Activated CD4-positive, alpha-beta T cell treated with anti-CD3 and anti-CD28 coated beads, Interleukin-2, amount 50 U/mL, for 24 hours (primary cell): ENCODE measurements at places on chromosomes 11 and 22.

- no peak for DNase-seq
These were observed 3.8 kb upstream of the PIK3IP1 start for GRCh38 chr22:31295831-31296657.

- DNase-seq, result no peak
These were observed 37.6 kb downstream of the CELSR1 start for GRCh38 chr22:46499805-46500189.

DNA sequence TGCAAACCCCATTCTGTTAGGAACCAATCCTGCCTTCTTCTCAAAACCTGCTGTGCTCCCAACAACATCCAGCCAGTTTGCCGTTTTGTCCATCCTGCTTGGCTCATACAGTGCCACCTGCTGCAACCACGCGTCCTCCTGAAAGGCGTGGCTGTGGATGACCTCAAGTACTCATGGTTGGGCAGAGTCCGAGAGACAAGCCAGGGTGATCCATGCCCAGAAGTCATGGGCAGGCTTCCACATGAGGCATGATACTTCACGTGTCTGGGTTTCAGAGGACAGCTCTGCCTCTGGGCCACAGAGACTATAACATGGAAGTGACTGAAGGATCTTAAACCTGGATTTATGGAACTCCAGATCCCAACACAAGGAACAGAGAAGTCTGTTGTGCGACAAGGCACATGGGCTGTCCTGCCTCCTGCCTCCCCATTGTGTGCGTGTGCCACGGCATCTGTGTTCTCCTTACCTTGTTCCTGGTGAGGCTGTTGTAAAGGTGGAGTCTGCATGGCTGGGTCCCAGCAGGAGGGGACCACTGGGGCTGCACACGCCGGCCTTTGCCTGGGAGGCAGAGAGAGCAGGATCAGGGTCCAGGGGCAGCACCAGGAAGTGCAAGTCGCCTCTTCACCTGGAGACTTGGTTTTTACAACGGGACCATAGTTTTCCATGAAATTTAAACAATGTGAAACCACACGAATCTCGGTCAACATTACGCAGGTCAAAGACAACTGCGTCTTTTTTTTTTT is 15.4 kb downstream of the CARS1 start:
- DNase-seq, result no peak

DNA sequence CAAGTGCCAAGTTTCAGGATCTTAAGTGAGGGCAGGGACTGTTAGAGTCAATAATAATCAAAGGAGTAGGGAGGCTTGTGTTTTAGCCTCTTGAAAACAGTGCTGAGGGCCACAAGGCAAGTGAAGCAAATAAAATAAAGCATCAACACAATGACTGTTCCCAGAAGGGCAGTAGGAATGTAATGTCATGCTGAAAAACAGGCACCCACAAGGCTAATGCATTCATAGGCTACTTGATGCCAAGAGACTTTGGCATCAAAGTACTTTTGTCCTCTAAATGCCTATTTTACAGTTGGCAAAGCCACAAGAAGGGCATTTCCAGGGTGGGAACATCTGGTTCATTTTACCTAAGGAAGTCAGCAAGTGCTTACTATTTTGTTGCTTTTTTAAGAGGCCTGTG is 22.9 kb downstream of the RAB39A start:
- DNase-seq, result no peak

GRCh38 chr11:132058211-132058772 is 687.9 kb downstream of the NTM start:
- DNase-seq, result no peak

DNA sequence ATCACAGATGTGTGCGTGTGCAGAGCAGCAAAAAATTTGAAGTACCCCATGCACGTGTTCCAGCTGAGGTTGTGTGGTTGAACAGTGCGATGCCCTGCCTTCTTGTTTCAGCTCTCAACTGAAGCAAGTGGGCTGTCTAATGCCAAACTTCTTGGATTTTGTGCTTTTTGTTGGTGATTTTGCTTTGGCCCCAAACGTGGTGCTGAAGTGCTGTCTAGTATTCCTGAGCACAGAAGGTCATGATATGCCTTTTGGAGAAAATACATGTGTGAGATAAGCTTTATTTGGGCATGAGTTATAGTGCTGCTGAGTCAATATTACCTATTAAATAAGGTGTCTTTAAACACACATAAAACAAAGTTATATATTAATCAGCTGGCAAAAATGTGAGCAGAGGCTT is 14.1 kb downstream of the YDJC start:
- no peak for DNase-seq

GRCh38 chr11:99988471-99988837 is 698.6 kb upstream of the ARHGAP42 start:
- DNase-seq, result no peak

GRCh38 chr11:119055901-119056300 is 1.1 kb downstream of the HYOU1 start:
- DNase-seq, result no peak

- no peak for DNase-seq
These were observed 6.2 kb upstream of the TLCD5 start for GRCh38 chr11:120318906-120319305.

DNA sequence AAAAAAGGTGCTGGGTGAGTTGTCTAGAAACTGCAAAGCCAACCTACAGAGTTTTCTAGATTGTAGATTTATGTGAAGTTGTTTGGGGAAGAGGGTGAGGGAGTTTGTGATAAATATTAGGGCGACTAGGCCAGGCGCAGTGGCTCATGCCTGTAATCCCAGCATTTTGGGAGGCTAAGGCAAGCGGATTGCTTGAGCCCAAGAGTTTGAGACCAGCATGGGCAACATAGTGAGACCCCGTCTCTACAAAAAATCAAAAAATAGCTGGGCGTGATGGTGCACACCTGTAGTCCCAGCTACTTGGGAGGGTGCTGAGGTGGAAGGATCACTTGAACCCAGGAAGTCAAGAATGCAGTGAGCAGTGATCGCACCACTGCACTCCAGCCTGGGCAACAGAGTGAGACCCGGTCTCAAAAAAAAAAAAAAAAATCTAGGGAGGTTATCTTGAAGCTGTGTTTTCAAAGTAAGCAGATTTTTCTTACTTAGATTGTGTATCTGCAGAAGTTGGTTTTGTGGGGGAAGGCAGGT is 844 bp downstream of the APOL6 start:
- DNase-seq, result no peak

DNA sequence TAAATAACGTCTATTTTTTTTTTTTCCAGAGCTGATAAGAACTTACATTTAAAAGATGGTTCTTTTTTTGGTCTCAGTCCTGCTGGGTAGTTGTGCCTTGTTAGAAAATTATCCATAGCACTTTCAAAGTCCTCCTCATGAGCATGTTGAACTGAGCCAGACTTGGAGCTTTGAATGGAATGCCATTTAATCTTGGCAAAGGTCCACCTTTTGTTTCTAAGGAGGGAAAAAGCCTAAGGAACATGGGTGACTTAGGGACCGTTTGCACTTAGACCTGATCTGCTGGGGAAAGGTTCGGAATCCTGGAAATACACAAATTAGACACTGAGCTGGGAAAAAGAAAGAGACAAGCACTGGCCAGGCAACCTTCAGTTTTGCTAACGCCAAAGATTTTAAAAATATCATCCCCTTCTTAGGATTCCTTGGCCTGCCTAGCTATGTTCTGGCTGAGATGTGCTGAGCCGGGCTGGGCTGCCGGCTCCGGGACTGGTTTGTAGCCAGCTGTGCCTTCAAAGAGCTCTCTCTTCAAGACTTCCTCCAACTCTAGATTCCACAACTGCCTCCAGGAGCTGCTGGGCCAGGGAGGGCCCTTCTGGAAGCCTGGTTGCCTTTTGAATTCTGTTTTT is 67.4 kb downstream of the ENDOD1 start:
- no peak for DNase-seq

GRCh38 chr11:74611369-74611861 is 19.0 kb downstream of the POLD3 start:
- DNase-seq, result no peak

DNA sequence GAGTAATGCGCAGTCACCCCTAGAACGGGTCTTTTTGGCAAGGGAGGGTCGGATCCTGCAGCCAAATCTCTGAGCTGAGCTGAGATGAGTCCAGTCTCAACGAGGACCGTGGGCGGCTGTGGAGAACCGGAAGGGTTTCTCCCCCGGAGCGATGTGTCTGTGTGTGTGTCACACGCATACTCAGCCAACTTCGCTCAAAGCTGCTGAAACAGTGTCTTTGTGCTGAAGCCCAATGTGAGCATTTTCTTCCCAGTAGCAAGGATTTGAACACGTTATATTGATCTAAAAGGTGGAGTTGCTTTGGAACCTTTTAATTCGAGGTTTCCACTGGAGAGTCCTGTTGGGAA is 1.4 kb upstream of the CELSR1 start:
- DNase-seq, result no peak

DNA sequence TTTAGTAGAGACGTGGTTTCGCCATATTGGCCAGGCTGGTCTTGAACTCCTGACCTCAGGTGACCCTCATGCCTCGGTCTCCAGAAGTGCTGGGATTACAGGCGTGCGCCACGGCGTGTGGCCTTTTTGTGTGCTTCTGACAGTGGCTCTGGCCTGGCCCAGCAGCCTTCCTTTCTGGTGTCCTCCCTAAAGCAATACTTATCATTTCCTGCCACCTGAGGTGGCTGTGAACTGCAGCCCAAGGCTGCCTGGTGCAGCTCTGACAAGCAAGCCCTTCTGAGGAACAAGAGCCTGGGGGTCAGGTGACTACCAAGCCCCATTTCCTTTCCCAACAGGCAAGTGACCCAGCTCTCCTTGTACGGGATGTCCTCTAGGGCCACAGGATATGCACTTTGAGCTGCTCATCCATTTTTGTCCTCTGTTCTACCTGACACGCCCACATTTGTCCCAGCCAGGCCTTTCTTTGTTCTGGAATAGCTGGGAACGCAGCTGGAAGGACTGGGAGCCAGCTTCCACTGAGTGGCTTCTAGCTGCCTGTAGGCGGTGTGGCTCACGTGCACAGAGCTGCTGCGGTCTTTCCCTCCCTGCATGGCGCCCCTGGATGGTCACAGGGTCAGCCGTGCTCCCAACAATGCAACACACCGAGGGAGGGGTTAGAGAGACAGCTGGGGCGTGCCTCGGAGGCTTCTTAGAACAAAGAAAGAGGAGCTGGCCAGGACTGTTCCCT is 12.3 kb upstream of the BID start:
- DNase-seq, result no peak

- no peak for DNase-seq
These were observed 72.9 kb upstream of the ANO1 start for GRCh38 chr11:70005107-70005818.

- no peak for DNase-seq
These were observed at the start of gene SSH3 for GRCh38 chr11:67303132-67303834. SSH3 (plus strand) TSS chr11:67303530; CDS start chr11:67303626, 96 bp downstream.

DNA sequence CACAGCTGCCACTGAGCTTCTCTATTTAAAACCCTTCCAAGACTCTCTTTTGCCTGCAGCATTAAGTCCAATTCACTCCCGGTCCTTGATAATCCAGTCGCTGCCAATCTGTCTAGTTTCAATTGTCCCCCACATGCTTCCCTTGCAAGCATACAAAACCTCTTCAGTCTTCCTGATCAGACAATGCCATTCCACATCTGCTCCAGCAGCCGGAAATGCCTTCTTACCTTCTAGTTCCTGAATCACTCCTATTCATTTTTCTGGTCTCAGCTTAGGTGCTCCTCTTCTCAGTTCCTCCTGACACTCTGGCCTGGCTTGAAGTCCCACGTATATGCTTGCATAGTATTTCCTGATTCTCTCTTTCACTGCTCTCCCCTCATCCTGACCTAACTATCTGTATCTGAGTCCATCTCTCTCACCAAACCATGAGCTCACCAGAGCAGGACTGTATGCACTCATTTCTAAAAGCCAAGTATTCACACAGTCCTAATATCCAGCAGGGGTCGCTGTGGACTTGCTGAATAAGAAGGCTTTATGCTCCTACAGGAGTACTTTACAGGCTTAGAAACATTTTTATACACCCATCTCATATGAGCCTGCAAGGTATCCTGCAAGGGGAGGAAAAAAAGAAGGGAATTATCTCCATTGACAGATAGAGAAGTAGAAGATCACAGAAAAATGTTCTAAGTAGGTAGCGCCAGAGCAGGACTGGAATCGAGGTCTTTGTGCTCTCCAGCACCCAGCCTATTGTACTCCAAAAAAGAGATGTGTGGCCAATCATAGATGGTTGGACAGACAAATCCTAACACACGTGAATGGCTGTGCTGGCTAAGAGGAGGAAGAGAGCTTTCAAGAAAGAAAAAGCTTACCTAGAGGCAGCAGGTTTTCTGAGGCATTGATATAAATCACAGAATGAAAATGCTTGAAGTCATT is 19.2 kb downstream of the XRRA1 start:
- peak; percentile 14 for DNase-seq

GRCh38 chr11:115284773-115285172 is 219.4 kb downstream of the CADM1 start:
- DNase-seq, result no peak

DNA sequence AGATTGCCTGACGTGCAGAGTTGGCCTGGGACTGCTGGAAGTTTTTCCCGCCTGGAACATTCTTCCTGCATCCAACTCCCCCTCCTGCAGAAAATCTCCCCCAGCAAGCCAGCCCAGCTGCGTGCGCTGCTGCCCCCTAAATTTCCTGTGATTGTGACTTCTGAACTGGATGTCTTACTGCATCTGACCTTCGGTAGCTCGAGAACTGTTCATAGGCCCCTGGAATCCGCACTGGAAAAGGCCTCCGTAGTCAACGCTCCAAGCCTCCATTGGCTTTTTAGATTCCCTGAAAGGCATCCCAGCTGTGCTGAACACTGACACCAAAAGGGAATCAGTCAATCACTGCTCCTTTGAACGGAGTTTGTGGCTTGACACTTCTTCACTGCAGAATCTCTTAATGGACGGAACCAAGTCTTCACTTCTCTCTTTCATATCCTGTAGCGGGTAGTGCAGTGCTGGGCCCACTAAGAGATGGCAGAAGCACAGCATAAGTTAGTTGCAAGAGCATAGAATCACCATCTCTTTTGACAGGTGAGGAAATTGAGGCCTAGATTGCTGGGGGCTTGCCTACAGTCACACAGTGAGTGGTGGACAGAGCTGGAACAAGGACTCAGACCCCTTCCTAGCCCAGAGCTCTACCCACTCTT is 14.2 kb upstream of the RASD2 start:
- DNase-seq, result no peak

- DNase-seq, result no peak
These were observed 4.9 kb downstream of the CADM1 start for GRCh38 chr11:115499241-115499799.

DNA sequence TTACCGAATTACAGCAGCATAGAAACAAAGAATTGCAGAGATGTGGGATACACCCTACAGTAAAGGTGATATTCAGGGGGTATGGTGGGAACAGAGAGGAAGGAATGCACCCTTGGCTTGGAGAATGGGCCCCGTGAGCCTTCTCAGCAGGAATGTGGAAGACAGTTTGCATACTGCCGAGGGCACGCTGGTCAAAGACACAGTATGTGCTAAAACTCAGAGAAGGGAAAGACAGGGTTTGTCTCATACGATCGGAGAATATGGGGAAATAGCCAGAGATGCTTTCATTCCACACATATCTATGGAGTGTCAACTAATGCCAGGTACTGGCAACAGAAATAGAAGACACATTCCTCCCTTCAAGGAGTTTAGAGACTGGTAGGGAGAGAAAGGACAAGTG is 36.9 kb downstream of the UBASH3B start:
- DNase-seq, result no peak

- no peak for DNase-seq
These were observed 24.6 kb downstream of the MYBPC3 start for GRCh38 chr11:47327949-47328348.
